ENCODE measurements at places on chromosomes 5 and 9. TPM values are rescaled to one million over a fixed set of nuclear protein-coding genes. Genes with fewer than 3 reads are reported as not detected.

Gene C9orf153
- 0.28 TPM for total RNA-seq

GRCh38 chr5:109992264-109992915, 302.7 kb downstream of the MAN2A1 start:
- no peak for DNase-seq

DNA sequence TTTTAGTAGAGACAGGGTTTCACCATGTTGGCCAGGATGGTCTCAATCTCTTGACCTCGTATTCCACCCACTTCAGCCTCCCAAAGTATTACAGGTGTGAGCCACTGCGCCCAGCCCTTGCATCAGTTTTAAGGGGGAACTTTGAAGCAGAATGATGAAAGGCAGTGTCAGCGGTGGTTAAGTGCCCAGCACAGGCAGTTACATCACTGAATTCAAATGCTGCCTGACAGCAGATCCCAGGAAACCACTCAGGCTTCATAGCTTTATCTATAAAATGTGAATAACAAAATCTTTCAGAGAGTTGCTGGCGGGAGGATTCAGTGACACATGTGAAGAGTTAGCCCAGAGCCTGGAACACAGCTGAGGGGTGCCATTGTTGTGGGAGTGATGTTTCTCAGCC, 26.5 kb downstream of the FGF1 start:
- no peak for DNase-seq

DNA sequence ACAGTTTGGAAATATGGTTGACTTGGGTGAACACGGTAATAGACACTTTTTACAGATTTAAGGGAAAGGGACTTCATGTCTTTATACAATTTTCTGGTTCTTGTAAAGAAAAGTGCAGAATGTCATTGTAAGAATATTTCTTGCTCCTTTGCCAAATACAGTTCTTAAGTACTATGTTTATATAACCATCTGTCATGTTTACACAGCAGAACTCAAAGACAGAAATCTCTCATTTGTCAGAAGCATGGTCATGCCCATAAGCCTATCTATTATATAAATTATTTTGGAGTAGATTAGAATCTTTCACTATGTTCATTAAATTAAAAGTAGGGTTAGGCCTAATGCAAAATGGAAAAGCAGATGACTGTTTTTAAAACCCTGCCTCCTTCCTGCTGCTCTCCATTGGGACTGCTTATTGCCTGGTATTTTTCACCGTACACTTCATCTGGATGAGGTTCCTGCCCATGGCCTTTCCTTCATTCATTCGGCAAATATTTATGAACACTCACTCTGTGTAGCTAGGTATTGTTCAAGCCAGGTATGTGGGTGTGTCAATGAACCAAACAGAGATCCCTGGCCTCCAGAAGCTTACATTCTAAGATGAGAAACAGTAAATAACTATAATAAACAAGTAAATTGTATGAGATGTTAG, 558.1 kb downstream of the NR2F1-AS1 start:
- no peak for DNase-seq

Gene KIAA0825
- total RNA-seq = 2.4 TPM

Gene TUT7
- total RNA-seq = 16.3 TPM

DNA sequence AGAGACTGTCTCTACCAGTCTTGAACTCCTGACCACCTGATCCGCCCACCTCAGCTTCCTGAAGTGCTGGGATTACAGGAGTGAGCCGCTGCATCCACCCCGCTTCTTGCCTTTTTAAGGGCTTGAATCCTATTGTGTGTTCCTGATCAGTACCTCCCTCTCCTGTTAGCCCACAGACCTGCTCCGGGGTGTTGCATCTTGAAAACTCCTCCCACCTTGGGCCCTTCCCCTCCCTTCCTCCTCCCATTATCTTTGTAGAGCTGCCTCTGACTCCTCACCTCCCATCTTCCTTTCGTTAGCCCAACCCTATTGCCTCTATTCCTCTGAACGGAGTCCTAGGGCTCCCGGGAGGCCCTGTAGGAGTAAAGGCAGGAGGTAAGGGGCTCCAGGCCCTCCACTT, 48.5 kb upstream of the NEK6 start:
- no peak for DNase-seq

Gene BRIX1
- total RNA-seq = 8.4 TPM
